Smooth muscle cell of the umbilical artery (primary cell): ENCODE measurements at places on chromosomes 3 and 15. TPM values are rescaled to one million over a fixed set of nuclear protein-coding genes. Genes with fewer than 3 reads are reported as not detected.

The MNS1 gene
- total RNA-seq, result 0.89 and 1.3 TPM in 2 replicates

The ST8SIA2 gene
- not detected in 2 replicates for total RNA-seq

The THAP10 gene
- total RNA-seq, result 0.89 and 2.4 TPM in 2 replicates

The ASB14 gene
- total RNA-seq, result 0.05 TPM in 1 of 2 replicates, not detected in the other

The C3orf49 gene
- not detected in 2 replicates for total RNA-seq

The PRICKLE2 gene
- 47.7 and 93.2 TPM in 2 replicates for total RNA-seq

The LEKR1 gene
- 0.14 and 0.59 TPM in 2 replicates for total RNA-seq

The MBD4 gene
- total RNA-seq, result 21.9 and 28.8 TPM in 2 replicates

The ZNF385D gene
- under 0.01 TPM in 1 of 2 replicates, not detected in the other for total RNA-seq

The ATP13A5 gene
- total RNA-seq, result not detected in 2 replicates

The PRTG gene
- 1.2 and 1.3 TPM in 2 replicates for total RNA-seq

The SLC28A2 gene
- total RNA-seq, result not detected in 2 replicates

The TPRG1 gene
- 0.30 and 1.3 TPM in 2 replicates for total RNA-seq

The CNTN4 gene
- 0.59 TPM in 1 of 2 replicates, not detected in the other for total RNA-seq

The AMT gene
- 0.28 and 0.89 TPM in 2 replicates for total RNA-seq

The CCDC39 gene
- not detected in 2 replicates for total RNA-seq

The WDR93 gene
- under 0.01 TPM in 1 of 2 replicates, not detected in the other for total RNA-seq

The ARPP19 gene
- total RNA-seq, result 93.2 and 127 TPM in 2 replicates

The CAV3 gene
- total RNA-seq, result not detected in 2 replicates

The NR2F2 gene
- total RNA-seq, result 4.8 and 27.3 TPM in 2 replicates

The C3orf33 gene
- 2.9 and 3.3 TPM in 2 replicates for total RNA-seq

The WDR49 gene
- 0.09 TPM in 1 of 2 replicates, not detected in the other for total RNA-seq

The IL16 gene
- total RNA-seq, result under 0.01 TPM in 1 of 2 replicates, not detected in the other

The COPG1 gene
- 412 and 487 TPM in 2 replicates for total RNA-seq
